ENCODE measurements at places on chromosomes 5 and 9. TPM values are rescaled to one million over a fixed set of nuclear protein-coding genes. Genes with fewer than 3 reads are reported as not detected.

DNA sequence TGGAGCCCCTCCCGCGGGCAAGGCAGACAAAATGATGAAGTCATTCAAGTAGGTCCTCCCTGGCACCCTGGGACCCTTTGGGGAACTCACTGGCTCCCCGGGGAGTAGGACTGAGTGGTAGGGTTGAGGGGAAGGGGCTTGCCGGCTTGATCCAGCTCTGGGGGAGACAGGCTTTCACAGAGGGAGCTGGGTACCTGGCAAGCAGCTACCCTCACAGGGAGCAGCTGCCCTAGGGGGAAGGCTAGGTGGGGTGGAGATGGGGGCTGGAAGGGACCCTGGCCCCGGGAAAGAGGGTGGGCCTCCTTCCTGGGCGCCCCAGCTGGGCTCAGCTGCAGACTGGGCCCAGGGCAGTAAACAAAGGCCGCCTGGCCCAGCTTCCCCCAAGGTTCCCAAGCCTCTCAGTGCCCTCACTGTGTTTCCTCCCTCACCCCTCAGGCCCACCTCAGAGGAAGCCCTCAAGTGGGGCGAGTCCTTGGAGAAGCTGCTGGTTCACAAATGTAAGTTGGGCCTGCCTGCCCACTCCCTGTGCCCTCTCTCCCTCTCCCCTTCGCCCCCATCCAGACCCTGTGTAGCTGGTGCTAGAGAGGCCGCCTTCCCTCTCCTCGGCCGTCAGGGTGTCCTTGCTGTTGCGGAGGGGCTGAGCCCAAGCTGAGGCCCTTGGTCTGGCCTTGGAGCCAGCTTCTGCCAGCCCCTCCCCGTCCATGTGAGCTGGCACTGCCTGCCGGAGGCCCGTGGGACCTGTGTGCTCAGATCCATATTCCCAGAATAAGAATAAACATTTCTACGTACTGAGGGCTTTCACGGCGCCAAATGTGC, 131.2 kb downstream of the RGS3 start:
- no peak for DNase-seq

DNA sequence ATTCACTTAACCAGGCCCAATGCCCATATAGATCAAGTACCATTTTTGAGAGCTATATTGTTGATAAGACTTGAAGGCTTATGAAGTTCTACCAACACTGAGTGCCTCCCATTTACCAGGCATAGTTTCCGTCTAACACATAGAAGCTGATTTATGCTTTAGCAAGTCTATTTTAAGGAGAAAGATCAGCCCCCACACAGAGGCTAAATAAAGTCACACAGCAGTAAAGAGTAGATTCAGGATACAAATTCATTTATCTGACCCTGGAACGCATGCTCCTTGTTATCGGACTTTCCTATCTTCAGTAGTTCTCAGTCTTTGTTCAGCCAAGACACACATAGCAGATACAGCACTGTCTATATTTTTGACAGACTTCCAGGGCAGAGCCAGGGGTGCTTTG, 34.2 kb downstream of the DMGDH start:
- no peak for DNase-seq

- DNase-seq, result no peak
Observed at GRCh38 chr5:179840321-179840720, 18.3 kb downstream of the MRNIP start.

GRCh38 chr5:74231697-74232096, 408.8 kb downstream of the ENC1 start:
- no peak for DNase-seq

DNA sequence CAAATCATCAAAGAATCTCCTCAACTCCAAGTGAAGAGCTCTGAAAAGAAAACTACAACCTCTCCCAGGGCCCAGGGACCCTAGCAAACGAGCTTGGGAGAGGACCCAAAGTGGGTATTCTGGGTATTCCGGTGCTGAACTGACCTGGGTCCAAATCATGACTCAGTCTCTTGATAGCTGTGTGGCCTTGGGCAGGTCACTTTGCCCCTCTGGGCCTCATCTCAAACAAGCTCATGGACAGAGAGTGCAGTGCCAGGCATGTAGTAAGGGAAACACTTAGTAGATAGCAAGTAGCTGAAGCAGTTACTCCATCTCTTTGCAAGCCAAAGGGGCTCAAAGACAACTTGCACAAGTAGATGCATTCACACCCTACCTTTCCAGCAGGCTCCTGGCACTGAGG, 12.4 kb downstream of the ACSL6 start:
- DNase-seq, result no peak

GRCh38 chr5:54148858-54149257, 161.5 kb downstream of the ARL15 start:
- DNase-seq, result no peak

DNA sequence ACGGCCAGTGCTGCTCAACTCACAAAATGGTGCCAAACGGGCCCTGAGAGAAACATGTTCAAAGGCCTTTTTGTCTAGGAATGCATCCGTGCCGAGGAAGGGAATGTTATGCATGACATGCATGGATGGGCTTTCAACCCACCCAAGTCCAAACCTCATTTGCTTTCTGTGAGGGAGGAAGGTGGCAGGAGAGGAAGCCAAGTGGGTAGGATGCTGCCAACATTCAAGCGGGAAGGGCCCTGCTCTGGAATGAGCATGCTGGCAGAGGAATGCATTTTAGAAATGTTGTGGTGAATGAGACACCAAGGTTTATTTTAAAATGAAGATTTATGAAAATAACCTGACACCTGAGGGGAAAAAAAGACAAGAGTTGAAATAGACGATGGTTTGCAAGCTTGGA, 479.1 kb downstream of the CCDC171 start:
- DNase-seq, result no peak

DNA sequence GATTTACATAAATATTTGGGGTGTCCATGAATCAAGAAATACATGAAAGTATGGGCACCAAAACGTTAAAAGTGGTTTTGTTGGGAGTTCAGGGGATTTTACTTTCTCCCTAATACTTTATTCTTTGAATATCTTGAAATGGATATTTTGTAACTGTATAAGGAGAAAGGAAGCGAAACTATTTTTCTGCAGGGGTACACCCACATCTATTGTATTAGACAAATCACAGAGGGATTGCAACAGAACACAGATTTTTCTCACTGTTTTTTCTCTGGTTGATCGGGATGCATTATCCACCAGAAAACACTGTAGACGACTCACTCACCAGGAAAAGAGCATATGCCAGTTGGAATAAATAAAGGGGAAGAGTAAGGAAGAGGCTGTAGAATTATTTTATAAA, 1.2 kb upstream of the RABGAP1 start:
- DNase-seq, result no peak

Gene TAF11L14
- not detected for polyA plus RNA-seq

Gene TAF11L6
- not detected for polyA plus RNA-seq

Measured in right renal pelvis (tissue), 4 donors.